ENCODE measurements at places on chromosomes 11 and 22. TPM values are rescaled to one million over a fixed set of nuclear protein-coding genes. Genes with fewer than 3 reads are reported as not detected.

IL17REL gene
- not detected for polyA plus RNA-seq

IFITM10 gene
- 2.3 TPM for polyA plus RNA-seq

METTL15 gene
- polyA plus RNA-seq = 3.4 TPM

UPK3A gene
- polyA plus RNA-seq = 13.6 TPM

C1QTNF5 gene
- 13.2 TPM for polyA plus RNA-seq

DNA sequence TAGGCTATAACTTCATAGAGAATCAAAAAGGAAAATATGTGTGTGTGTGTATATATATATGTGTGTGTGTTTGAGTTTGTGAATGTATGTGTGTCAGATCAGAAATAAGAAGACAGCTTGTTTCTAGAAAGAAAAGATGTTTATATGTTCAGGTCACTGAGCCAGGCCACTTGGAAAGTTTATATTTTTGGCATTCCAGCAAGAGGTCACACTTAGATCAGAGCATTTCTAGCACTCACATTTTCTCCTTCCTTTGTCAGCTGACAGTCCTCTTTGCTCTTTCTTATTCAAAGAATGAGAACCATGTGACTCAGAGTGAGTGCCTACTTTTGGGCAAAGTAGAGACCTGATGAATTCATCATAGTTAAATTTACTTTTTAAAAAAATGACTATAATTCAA lies 22.9 kb downstream of the RAB38 start:
- no peak for DNase-seq

- no peak for DNase-seq
Observed at GRCh38 chr11:32149748-32150147, 58.9 kb downstream of the RCN1 start.

DNA sequence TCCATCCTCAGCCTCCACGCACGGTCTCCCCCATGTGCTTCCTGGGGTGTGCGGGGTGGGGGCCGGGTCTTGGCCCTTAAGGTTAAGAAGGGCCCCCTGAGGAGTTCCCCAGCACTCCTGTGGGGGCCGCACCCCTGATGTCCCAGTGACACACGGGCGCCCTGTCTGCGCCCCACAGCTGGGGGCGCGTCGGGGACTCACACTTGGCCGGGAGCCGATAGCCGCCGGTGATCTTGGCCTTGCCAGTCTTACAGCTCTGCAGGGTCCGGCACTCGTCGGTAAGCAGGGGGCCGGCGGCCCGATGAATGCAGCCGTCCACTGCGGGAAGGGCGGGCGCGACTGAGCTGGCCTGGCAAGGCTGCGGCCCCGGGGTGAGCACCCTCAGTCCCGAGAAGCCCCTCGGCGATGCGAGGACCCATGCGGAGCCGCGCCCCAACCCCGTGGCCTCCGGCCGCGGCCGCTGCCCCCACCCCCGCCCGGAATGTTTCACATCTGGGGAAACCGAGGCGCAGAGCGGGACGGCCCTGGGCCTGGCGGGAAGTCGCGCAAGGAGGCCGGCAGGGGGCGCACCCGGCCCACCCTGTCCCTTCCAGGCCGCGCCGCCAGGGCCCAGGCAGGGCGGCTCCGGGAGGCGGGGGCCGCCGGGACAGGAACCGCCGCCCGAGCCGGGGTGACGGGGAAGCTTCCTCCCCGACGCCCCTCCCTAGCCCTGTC lies 13.9 kb downstream of the OTUB1 start:
- peak; percentile 87 for DNase-seq

DNA sequence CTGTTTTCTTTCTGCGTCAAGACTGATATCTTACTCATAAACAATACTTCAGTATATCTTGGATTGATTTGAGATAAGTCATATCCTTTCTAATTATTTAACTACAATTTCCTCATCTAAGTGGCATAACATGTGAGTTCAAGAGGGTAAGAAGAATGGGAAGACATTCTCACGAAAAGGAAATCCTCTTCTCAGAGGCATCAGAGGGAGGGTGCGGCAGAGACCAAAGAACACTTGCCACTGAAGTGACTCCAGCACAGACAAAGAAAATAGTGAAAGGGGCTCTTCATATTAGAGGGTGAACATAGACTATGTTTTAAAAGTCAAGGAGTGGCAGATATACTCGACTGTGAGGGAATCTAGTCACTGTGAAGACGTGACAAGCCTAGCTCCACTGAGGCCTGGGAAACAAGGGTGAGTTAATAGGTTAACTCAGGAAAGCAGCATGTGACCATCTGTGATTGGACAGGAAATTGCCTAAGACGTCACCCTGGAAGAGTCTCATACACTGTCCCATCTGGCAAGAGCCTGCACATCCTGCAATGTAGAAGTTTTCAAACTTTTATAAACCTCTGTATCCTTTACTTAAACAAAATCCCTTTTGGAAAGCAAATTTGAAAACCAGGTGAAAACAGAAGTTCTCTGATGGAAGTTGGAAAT lies 1.9 kb upstream of the MMP1 start:
- DNase-seq = no peak

- DNase-seq = no peak
Observed at GRCh38 chr11:43925063-43925931, 17.1 kb upstream of the C11orf96 start.

Data from brain (organoid and tissue), 16 donors.